ENCODE measurements at places on chromosomes 2 and 18. TPM values are rescaled to one million over a fixed set of nuclear protein-coding genes. Genes with fewer than 3 reads are reported as not detected.

DNA sequence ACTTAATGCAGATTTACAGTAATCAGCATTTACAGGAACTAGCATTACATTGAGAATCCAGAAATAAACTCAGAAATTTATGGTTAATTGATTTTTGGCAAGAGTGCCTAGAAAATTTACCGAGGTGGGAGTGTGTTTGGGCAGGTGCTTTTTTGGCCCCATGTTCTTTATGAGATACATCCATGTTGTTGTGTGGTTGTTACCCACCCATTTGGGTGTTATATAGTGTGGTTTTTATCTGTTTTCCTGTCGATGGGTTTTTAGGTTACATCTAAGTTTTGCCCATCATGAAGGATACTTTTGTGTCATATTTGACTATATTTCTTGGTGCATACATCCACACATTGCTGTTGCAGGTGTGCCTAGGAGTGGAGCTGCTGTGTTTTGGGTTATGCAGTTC is 82.0 kb downstream of the ATP9B start:
- H3K36me3 ChIP-seq, result peaks cover 13% of the 10 kb centered on the region
- H3K4me3 ChIP-seq, result no peak overlapping the region
- H3K4me1 ChIP-seq, result no peaks in the 10 kb centered on the region

Gene TACR1
- total RNA-seq, result not detected

GRCh38 chr2:217289177-217289906 is 429.5 kb upstream of the TNP1 start:
- no peaks in the 10 kb centered on the region for H3K27me3 ChIP-seq
- no peaks in the 10 kb centered on the region for H3K4me1 ChIP-seq
- no peak overlapping the region for H3K4me3 ChIP-seq
- no peaks in the 10 kb centered on the region for H3K36me3 ChIP-seq
- no peak overlapping the region for H3K27ac ChIP-seq

- H3K4me3 ChIP-seq, result no peak overlapping the region
- H3K36me3 ChIP-seq, result no peaks in the 10 kb centered on the region
- H3K27me3 ChIP-seq, result no peaks in the 10 kb centered on the region
- no peak for DNase-seq
- H3K27ac ChIP-seq, result no peak overlapping the region
These were observed 880.2 kb downstream of the TSN start for GRCh38 chr2:122635686-122636085.

Gene EFEMP1
- total RNA-seq, result 229 TPM

- H3K36me3 ChIP-seq, result peaks cover 35% of the 10 kb centered on the region
- H3K27ac ChIP-seq, result peak overlapping the region; percentile 50
- H3K27me3 ChIP-seq, result no peaks in the 10 kb centered on the region
- H3K4me1 ChIP-seq, result peaks cover 20% of the 10 kb centered on the region
- DNase-seq, result no peak
- H3K4me3 ChIP-seq, result no peak overlapping the region
These were observed 201.1 kb downstream of the TNS1 start for GRCh38 chr2:217801711-217802110.

DNA sequence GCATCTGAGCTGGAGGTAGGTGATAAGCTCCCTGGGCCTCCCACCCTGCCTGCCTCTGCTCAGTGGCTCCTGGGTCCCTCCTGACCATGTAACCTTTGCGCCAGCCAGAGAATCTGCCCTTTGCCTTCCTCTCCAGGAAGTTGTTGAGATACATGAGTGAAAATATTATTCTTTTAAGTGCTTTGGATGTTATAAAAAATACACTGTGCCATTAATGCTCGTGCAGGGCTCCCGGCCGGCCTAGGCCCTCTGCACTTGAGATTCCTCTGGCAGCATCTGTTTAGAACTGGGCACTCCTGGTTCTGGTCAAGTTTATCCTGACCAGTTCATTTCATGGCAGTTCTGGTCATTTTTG is 18.8 kb downstream of the AGAP1 start:
- no peak overlapping the region for H3K4me3 ChIP-seq
- no peak overlapping the region for H3K27ac ChIP-seq
- no peaks in the 10 kb centered on the region for H3K27me3 ChIP-seq
- H3K4me1 ChIP-seq, result peaks cover 10% of the 10 kb centered on the region
- DNase-seq, result no peak

DNA sequence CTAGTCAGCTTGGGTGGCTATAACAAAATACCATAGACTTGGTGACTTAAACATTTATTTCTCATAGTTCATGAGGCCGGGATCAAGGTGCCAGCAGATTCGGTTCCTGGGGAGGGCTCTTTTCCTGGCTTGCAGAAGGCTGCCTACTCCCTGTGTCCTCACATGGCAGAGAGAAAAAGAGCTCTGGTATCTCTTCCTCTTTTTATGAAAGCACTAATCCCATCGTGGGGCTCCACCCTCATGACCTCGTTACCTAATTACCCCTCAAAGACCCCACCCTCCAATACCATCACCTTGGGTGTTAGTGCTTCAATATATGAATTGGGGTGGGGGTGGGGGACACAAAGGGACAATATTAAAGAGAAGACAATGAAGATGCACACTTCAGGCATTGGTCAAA is 67.1 kb upstream of the CCBE1 start:
- H3K4me1 ChIP-seq, result no peaks in the 10 kb centered on the region
- no peaks in the 10 kb centered on the region for H3K36me3 ChIP-seq
- no peak overlapping the region for H3K4me3 ChIP-seq
- DNase-seq, result no peak

DNA sequence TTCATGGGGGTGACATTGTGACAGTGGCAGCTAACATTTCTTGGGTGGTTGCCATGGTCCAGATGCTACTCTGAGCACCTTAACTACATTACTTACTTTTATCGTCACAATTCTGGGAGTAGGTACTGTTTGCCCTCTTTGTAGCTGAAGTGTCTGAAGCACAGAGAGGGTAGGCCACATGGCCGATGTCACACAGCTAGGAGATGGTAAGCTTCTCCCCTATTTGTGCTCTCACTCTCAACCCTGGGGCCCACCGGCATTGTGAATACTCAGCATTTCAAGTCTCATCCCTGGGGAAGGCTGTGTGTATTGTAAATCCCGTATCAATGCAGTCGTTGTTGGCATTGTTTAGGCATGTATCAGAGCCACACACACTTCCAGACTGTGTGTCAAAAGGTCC is 136.6 kb downstream of the ACOXL start:
- no peak overlapping the region for H3K4me3 ChIP-seq
- no peak overlapping the region for H3K27ac ChIP-seq
- H3K4me1 ChIP-seq, result no peaks in the 10 kb centered on the region

DNA sequence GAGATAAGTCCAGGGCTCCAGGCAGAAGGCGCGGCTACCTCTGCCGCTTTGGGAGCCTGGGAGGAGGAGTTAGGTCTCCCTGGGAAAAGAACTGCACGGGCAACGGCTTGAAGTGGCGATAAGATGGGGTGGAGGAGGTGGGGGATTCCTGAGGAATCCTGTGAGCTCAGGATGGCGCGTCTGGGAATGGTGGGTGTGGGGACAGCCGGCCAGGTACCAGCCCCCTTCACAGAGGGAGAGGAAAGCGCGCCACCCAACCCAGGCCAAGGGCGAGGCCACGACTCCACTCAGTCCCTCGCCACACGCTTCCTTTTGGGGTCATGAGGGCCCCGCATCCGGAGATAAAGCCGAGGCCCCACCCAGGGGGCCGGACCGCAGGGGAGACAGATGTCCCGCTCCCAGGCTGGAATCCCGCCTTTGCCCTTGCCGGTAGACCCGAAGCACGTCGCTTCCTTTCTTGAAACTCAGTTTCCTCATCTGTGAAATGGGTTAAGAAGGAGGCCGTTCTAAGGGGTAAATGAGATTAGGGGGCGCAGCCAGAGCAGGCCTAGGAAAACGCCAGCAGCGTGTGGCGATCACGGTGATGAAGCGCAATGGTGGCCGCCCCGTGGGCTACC is 1.7 kb upstream of the CTDSP1 start:
- peaks cover 57% of the 10 kb centered on the region for H3K4me1 ChIP-seq
- peak; percentile 92 for DNase-seq
- H3K4me3 ChIP-seq, result peak overlapping the region; percentile 73
- H3K36me3 ChIP-seq, result peaks cover 18% of the 10 kb centered on the region

DNA sequence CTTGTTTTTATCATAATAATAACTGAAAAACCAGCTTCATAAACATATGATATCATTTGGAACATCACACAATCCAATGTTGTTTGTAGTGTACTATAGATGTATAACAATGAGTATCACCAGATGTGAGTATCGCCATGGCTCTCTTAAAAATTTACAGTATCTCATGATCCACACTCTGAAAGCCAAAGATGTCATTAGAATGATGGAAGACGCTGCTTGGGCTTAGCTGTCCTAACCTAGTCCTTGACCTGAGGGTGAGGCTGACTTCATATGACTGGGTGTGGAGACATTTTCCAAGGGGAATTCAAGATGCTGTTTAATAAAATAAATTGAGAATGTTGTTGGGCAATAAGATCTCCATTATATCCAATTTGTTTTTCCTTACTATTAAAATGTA is 242.6 kb downstream of the RIT2 start:
- no peak overlapping the region for H3K27ac ChIP-seq
- no peak overlapping the region for H3K4me3 ChIP-seq
- H3K4me1 ChIP-seq, result no peaks in the 10 kb centered on the region

- no peaks in the 10 kb centered on the region for H3K27me3 ChIP-seq
- peaks cover 15% of the 10 kb centered on the region for H3K36me3 ChIP-seq
- no peak for DNase-seq
- H3K4me3 ChIP-seq, result peak overlapping the region; percentile 78
These were observed 708 bp downstream of the ZNF24 start for GRCh38 chr18:35343488-35343935.

DNA sequence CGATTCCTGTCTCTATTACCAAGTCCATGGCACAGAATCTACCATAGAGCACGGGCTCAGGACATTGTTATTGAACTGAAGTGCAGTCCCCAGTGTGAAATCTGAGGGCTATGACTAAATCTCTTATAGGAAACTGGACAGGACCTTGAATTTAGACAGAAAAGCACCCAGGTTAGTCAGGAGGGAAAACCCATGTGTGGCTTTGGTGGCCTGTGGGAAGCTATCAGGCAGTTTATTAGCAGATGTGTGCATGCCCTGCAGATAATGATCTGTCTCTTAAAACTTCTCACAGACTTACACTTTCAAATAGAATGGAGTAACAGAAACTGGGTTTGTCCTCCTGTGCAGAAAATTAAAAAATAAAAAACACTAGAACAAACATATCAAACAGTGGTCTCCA is 610.0 kb upstream of the RAB6C start:
- no peaks in the 10 kb centered on the region for H3K27me3 ChIP-seq
- H3K36me3 ChIP-seq, result no peaks in the 10 kb centered on the region
- no peak overlapping the region for H3K27ac ChIP-seq
- no peak for DNase-seq
- H3K4me3 ChIP-seq, result no peak overlapping the region

- no peaks in the 10 kb centered on the region for H3K4me1 ChIP-seq
- H3K27ac ChIP-seq, result no peak overlapping the region
- no peak for DNase-seq
- H3K36me3 ChIP-seq, result no peaks in the 10 kb centered on the region
These were observed 276.6 kb downstream of the MREG start for GRCh38 chr2:215736653-215737290.

- no peaks in the 10 kb centered on the region for H3K36me3 ChIP-seq
- H3K27me3 ChIP-seq, result no peaks in the 10 kb centered on the region
- no peaks in the 10 kb centered on the region for H3K4me1 ChIP-seq
- H3K4me3 ChIP-seq, result no peak overlapping the region
- H3K27ac ChIP-seq, result no peak overlapping the region
- DNase-seq, result no peak
These were observed 74.6 kb downstream of the COL5A2 start for GRCh38 chr2:189104934-189105333.

GRCh38 chr2:144774809-144775208 is 254.9 kb upstream of the ZEB2 start:
- H3K4me3 ChIP-seq, result no peak overlapping the region
- H3K4me1 ChIP-seq, result no peaks in the 10 kb centered on the region

Gene CFAP65
- total RNA-seq, result 5.1 TPM

DNA sequence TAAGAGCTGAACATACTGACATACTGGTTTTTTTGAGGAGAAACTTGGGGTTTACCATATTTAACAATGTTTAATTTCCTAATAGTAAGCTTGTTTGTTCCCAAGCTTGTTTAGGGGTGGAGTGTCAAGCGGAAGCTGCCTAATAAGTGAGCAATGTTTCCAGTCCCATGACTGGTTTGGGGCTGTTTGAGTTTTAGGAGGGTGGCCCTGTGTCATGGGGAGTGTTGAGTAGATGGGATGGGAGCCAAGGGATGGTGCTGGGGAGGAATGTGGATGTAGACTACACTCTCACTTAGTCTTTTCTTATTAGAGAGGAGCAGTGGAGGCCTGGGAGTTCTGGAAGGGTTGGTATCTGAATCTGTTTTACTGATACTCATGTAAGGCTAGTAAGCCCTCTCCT is 128.5 kb downstream of the TANC1 start:
- H3K27me3 ChIP-seq, result no peaks in the 10 kb centered on the region
- peaks cover 68% of the 10 kb centered on the region for H3K4me1 ChIP-seq
- DNase-seq, result no peak
- H3K27ac ChIP-seq, result peak overlapping the region; percentile 65
- no peaks in the 10 kb centered on the region for H3K36me3 ChIP-seq
- no peak overlapping the region for H3K4me3 ChIP-seq

Gene RAB6D
- total RNA-seq, result 0.17 TPM

DNA sequence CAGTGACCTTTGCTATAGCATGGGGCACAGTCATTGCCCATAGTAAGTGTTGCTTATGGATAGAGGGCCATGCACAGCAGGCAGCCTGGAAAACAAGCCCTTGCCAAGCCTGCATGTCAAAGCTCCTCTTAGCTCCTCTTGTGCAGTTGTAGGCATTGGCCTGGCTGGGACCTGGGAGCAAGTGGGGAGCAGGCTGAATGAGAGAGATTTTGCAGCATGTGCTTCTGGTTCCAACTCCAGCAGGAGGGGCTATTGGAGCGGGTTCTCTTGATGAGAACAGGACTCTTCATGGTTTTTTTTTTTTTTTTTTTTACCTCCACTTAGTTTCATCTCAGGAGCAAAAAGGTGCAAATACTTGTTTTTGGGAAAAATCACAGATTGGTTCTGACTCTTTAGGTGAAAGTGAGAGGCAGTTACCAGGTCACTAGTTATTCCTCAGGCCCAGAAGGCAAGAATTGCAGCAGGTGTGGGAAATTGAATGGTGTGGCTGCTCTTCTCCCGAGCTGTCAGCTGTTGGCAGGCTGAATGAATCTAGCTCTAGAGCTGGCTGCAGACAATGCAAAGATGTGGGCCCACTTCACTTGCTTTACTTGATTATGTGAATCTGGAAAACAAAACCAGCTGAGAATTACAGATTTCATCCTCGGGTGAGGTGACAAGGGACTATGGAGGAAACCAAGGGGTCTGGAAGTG is 95.9 kb downstream of the MAP4K4 start:
- H3K36me3 ChIP-seq, result no peaks in the 10 kb centered on the region
- DNase-seq, result no peak
- no peak overlapping the region for H3K4me3 ChIP-seq
- no peak overlapping the region for H3K27ac ChIP-seq
- H3K4me1 ChIP-seq, result peaks cover 11% of the 10 kb centered on the region

- H3K4me3 ChIP-seq, result no peak overlapping the region
- H3K27me3 ChIP-seq, result no peaks in the 10 kb centered on the region
- H3K36me3 ChIP-seq, result no peaks in the 10 kb centered on the region
- peak overlapping the region; percentile 83 for H3K27ac ChIP-seq
- DNase-seq, result peak; percentile 79
- peaks cover 27% of the 10 kb centered on the region for H3K4me1 ChIP-seq
These were observed 199.3 kb upstream of the EPAS1 start for GRCh38 chr2:46097714-46098480.

Gene KATNAL2
- 5.1 TPM for total RNA-seq

Gene PXDN
- 37.1 TPM for total RNA-seq
